ENCODE measurements at places on chromosomes 5 and 9. TPM values are rescaled to one million over a fixed set of nuclear protein-coding genes. Genes with fewer than 3 reads are reported as not detected.

MARCHF3 gene
- 61.0 TPM for total RNA-seq

SMIM33 gene
- total RNA-seq: 0.13 TPM

PTPRD gene
- 1.6 TPM for total RNA-seq

SPINK7 gene
- total RNA-seq: not detected

TRPM6 gene
- 0.14 TPM for total RNA-seq

ASTN2 gene
- 2.9 TPM for total RNA-seq

CNTNAP3 gene
- 90.7 TPM for total RNA-seq

POC5 gene
- total RNA-seq: 20.1 TPM

TMED9 gene
- 120 TPM for total RNA-seq

CCL27 gene
- total RNA-seq: not detected

ZNG1F gene
- total RNA-seq: 8.9 TPM

LPAR1 gene
- under 0.01 TPM for total RNA-seq

SH2D3C gene
- total RNA-seq: 39.9 TPM

CD14 gene
- total RNA-seq: 0.40 TPM

NEUROG1 gene
- total RNA-seq: not detected

SOX30 gene
- not detected for total RNA-seq

NTNG2 gene
- 0.13 TPM for total RNA-seq

USP20 gene
- total RNA-seq: 5.7 TPM

RAPGEF1 gene
- 81.6 TPM for total RNA-seq

ADAMTS12 gene
- total RNA-seq: 0.27 TPM

GNE gene
- 20.3 TPM for total RNA-seq

ZNF879 gene
- total RNA-seq: 3.6 TPM

F2RL2 gene
- total RNA-seq: 0.80 TPM

PCDHB5 gene
- 0.40 TPM for total RNA-seq

HSPB3 gene
- not detected for total RNA-seq

HSPA5 gene
- total RNA-seq: 197 TPM

SLC45A2 gene
- total RNA-seq: not detected

DPP7 gene
- total RNA-seq: 55.6 TPM

KIF4B gene
- total RNA-seq: 0.29 TPM

PCDHA11 gene
- total RNA-seq: under 0.01 TPM

FOXD4L5 gene
- not detected for total RNA-seq

CD180 gene
- not detected for total RNA-seq

EPB41L4A gene
- total RNA-seq: 26.1 TPM

PCDHGA11 gene
- total RNA-seq: 12.5 TPM

HMMR gene
- 53.1 TPM for total RNA-seq
